ENCODE measurements at places on chromosomes 12 and 14. TPM values are rescaled to one million over a fixed set of nuclear protein-coding genes. Genes with fewer than 3 reads are reported as not detected.

DNA sequence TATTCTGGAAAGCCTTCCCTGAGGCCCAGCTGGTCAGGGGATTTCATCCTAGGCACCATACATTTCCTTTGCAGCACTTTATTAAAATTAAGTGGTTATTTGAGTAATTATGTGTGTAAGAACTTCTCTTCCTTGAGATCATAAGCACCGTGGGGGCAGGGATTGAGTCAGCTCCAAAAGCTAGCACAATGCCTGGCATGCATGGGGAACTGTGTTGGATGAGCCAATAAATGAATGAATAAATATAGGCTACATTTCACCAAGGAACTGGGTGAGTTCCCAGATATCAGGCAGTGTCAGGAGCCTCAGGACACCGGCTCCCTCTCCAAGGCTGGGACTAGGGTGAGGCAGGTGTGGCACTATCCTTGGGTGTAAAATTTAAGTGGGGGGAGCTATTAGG, 82.8 kb upstream of the FBXO21 start:
- no peak for DNase-seq
- no peak overlapping the region for H3K27ac ChIP-seq

DNA sequence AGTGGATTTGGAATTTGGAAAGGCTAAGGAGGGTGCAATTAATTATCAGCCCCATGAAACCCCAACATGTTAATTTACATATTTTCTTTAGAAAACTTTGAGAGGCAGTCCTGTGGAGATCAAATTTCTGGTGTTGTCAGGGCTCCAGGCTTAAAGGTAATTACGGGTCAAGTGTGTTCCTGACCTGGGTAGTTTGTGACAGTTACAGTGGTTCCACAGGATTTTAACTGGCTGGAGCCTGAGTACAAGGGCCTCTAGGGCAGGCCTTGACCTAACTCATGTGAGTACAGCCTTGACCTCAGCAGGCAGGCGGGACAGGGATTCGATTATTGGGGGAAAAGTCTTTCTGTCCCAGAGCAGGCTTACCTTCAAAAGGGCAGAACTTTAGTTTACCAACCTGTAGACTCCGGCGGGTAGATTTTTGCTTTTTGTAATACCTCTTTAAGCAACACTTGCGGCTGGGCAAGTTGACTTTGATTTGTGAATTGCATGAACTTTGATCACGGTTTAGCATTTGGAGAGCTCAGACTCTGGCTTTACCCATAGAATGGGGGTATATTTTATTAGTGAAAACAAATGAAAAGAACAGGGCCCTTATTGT, 8.4 kb upstream of the PPTC7 start:
- no peaks in the 10 kb centered on the region for H3K27me3 ChIP-seq
- H3K4me3 ChIP-seq = no peak overlapping the region
- peak overlapping the region; percentile 13 for H3K27ac ChIP-seq
- DNase-seq = no peak
- H3K4me1 ChIP-seq = no peaks in the 10 kb centered on the region
- no peaks in the 10 kb centered on the region for H3K36me3 ChIP-seq

DNA sequence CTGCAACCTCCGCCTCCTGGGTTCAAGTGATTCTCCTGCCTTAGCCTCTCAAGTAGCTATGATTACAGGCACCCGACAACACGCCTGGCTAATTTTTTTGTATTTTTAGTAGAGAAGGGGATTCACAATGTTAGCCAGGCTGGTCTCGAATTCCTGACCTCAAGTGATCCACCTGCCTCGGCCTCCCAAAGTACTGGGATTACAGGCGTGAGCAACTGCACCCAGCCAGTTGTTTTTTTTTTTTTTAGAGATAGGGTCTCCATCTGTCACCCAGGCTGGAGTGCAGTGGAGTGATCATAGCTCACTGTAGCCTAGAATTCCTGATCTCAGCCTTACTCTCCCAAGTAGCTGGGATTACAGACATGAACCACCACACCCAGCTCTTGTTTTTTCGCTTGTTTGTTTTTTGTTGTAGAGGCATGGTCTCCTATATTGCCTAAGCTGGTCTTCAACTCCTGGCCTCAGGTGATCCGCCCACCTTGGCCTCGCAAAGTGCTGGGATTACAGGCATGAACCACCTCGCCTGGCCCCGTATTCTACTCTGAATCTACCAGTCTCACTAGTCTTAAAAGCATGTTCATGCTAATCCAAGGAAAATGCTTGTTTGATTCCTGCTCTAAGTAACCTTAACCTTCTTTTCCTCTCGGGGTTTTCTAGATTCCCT, 31.7 kb upstream of the STRN3 start:
- no peak overlapping the region for H3K4me3 ChIP-seq
- no peaks in the 10 kb centered on the region for H3K27me3 ChIP-seq
- H3K36me3 ChIP-seq = no peaks in the 10 kb centered on the region
- H3K4me1 ChIP-seq = peaks cover 6% of the 10 kb centered on the region
- no peak for DNase-seq

DNA sequence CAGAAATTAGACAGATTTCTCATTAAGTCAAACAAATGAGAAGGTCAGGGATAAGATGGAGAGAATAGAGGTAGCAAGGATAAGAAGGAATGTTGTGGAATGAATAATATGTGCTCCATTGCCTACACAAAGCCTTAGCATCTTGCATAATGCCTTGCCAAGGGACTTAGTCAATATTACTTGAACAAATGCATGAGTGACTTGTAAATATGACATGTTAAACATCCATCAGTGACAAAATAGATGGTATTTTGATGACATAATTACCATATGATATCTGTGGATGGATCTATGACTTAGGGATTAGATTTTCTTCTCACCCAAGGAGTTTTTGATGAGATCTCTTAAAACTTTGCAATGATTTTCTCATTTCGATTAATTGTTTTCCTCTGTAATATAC, 194.1 kb upstream of the RASSF8 start:
- H3K27me3 ChIP-seq = no peaks in the 10 kb centered on the region
- peaks cover 25% of the 10 kb centered on the region for H3K4me1 ChIP-seq
- H3K36me3 ChIP-seq = peaks cover 1% of the 10 kb centered on the region
- no peak overlapping the region for H3K4me3 ChIP-seq
- no peak for DNase-seq

- no peaks in the 10 kb centered on the region for H3K4me1 ChIP-seq
- no peaks in the 10 kb centered on the region for H3K27me3 ChIP-seq
- H3K36me3 ChIP-seq = no peaks in the 10 kb centered on the region
- H3K27ac ChIP-seq = no peak overlapping the region
These were observed 8.9 kb downstream of the FANCM start for GRCh38 chr14:45144658-45145057.

- no peak overlapping the region for H3K4me3 ChIP-seq
- no peak overlapping the region for H3K27ac ChIP-seq
- no peak for DNase-seq
- H3K4me1 ChIP-seq = peaks cover 13% of the 10 kb centered on the region
These were observed 35.1 kb downstream of the SPX start for GRCh38 chr12:21561158-21561557.

DNA sequence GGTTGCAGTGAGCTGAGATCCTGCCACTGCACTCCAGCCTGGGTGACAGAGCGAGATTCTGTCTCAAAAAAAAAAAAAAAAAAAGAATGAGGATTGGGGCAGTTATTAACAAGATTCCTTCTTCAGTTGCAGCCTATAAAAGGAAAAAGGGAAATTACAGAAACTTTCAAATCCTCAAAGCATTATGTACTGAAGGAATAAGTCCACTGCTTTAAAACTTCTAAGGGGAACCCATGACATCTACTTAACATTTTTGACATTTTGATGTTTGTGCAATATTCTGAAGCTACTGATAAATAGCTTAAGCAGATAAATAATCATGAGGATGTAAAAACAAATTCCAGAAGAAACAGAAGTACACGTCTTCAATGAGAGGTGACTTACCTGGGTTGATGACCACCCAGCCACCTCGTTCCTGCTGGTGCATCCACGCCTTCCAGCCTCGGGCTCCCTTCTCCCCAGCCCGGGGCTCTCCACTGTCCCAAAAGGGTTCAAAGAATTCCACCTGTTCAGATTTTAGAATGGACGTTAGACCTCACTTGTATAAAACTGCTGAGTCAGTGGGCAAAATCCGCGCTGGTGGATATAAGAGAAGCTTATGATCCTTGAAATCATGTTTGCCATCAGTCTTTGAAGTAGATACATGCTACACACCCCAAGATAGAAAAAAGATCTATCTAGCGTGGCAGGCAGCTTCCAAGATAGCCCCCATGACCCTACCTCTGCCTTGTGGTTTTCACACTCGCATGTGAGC, 33.7 kb downstream of the NRDE2 start:
- no peak overlapping the region for H3K4me3 ChIP-seq
- no peaks in the 10 kb centered on the region for H3K27me3 ChIP-seq
- H3K27ac ChIP-seq = no peak overlapping the region
- DNase-seq = no peak

DNA sequence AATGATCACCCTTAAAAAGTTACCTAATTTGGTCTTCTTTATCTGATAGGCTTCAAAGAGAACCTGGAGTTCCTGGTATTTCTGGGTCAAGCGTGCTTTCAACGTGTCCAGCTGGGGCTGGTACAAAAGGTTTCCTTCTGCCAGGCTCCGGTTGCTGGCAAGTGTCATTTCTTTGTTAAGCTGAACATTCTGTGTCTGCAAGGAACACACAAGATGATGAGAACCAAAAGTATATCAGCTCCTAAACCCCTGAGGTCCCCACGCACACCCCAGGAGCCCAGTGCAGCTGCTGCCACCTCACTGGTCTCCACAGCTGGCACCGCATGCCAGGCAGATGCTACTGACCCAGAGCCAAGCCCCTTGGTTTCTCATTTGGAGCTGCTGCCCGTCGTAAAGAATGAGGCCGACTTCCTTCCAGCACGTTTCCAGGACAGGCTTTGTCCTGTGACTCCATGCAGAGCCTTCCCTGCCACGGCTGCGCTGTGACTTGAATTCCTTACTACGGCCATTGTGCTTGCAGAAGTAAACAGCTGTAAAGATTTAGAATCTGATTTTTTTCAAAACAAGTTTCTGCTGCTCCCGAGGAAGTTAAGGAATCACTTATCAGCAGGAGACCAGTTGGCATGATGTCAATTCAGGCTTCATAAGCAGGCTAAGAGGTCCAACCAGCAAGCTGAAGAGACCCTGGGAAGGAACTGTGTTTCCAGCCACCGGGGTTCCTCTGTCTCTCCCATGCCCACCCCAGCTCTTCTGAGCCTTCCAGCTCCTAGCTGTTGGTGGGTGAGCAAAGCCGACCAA, 24.9 kb downstream of the VPS37B start:
- H3K4me1 ChIP-seq = peaks cover 46% of the 10 kb centered on the region
- DNase-seq = no peak
- peak overlapping the region; percentile 72 for H3K4me3 ChIP-seq

DNA sequence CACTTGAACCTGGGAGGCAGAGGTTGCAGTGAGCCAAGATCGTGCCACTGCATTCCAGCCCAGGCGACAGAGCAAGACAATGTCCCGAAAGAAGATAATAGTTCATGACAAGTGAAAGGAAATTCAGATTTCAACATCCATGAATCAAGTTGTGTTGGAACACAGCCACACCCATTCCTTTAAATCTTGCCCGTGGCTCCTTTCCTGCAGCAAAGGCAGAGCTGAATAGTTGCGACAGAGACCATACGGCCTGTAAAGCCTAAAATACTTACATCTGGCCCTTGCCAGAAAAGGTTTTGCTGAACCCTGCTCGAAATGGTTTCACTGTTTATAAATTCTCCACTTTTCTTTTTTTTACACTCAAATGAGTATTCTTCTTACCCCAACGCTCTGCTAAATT, 17.7 kb upstream of the ITPK1 start:
- H3K4me3 ChIP-seq = no peak overlapping the region
- peaks cover 14% of the 10 kb centered on the region for H3K4me1 ChIP-seq
- H3K36me3 ChIP-seq = no peaks in the 10 kb centered on the region
- H3K27me3 ChIP-seq = peaks cover 9% of the 10 kb centered on the region
- no peak overlapping the region for H3K27ac ChIP-seq

DNA sequence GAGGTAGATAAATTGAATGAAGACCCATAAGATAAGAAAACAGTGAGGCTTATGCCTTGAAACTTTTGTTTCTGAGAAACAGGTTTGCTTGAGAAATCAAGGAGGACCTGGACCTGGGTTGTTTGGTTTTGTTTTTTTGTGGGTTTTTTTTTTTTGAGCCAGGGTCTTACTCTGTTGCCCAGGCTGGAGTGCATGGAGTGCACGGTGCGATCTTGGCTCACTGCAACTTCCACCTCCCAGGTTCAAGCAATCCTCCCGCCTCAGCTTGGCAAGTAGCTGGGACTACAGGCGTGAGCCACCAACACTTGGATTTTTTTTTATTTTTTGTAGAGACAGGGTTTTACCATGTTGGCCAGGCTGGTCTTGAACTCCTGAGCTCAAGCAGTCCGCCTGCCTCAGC, 9.0 kb upstream of the PPTC7 start:
- no peak for DNase-seq
- H3K27me3 ChIP-seq = no peaks in the 10 kb centered on the region
- no peaks in the 10 kb centered on the region for H3K36me3 ChIP-seq
- H3K4me1 ChIP-seq = no peaks in the 10 kb centered on the region

DNA sequence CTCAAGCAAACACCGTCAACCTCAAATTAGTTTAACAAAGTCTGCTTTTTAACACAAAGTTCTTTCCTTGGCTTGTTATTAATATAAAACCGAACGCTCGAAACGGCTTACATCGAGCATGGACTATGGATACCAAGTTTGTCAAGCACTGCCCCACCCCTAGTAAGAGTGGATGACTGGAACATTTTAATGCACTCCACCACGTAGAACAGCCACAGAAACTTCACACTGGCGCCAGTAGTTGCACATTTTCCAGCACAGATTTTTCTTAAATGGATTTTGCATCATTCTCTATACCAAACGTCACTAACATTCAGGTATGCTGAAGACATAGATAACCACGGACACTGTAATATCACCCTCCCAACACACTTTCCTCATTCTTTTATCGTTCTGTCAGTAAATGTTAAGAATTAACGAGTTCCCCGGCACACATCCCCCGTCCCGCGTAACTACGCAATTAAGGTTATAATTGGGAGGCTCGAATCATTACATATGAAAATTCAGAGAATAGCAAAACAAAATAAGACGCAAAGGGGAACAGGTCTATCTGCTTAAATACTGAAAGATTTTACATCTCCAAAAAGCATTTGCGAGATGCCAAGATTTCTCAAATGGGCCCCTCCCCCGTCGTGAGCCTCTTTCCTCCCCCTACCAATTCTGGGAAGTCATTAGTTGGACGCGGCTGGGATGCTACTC, 990 bp downstream of the FERMT2 start:
- H3K27ac ChIP-seq = peak overlapping the region; percentile 98
- peaks cover 57% of the 10 kb centered on the region for H3K4me1 ChIP-seq
- H3K4me3 ChIP-seq = peak overlapping the region; percentile 99
- H3K27me3 ChIP-seq = no peaks in the 10 kb centered on the region

GLIPR1L1 gene
- total RNA-seq = not detected

OR9K2 gene
- not detected for total RNA-seq

SCN8A gene
- 4.1 TPM for total RNA-seq

TCL1B gene
- total RNA-seq = not detected

GRIN2B gene
- not detected for total RNA-seq

KRT73 gene
- not detected for total RNA-seq

GAS2L3 gene
- total RNA-seq = 6.3 TPM

GDF3 gene
- total RNA-seq = not detected
